Temporal lobe (tissue), 4 donors: ENCODE measurements at places on chromosomes 16 and 17. TPM values are rescaled to one million over a fixed set of nuclear protein-coding genes. Genes with fewer than 3 reads are reported as not detected.

Gene RPUSD1
- 9.6 TPM for total RNA-seq

Gene CD300LF
- 0.25 TPM for total RNA-seq

Gene DCUN1D3
- 9.3 TPM for total RNA-seq

Gene TEX14
- total RNA-seq: 0.49 TPM

Gene ZNF174
- total RNA-seq: 7.4 TPM

Gene TUBG2
- 7.9 TPM for total RNA-seq

Gene CES5A
- not detected for total RNA-seq

Gene SP6
- total RNA-seq: 0.25 TPM
